Activated CD8-positive, alpha-beta memory T cell treated with anti-CD3 and anti-CD28 coated beads, Interleukin-2, amount 50 U/mL, for 4 hours (primary cell): ENCODE measurements at places on chromosomes 12 and 14.

- no peak for DNase-seq
Observed at GRCh38 chr12:81224626-81225025, 146.7 kb downstream of the ACSS3 start.

DNA sequence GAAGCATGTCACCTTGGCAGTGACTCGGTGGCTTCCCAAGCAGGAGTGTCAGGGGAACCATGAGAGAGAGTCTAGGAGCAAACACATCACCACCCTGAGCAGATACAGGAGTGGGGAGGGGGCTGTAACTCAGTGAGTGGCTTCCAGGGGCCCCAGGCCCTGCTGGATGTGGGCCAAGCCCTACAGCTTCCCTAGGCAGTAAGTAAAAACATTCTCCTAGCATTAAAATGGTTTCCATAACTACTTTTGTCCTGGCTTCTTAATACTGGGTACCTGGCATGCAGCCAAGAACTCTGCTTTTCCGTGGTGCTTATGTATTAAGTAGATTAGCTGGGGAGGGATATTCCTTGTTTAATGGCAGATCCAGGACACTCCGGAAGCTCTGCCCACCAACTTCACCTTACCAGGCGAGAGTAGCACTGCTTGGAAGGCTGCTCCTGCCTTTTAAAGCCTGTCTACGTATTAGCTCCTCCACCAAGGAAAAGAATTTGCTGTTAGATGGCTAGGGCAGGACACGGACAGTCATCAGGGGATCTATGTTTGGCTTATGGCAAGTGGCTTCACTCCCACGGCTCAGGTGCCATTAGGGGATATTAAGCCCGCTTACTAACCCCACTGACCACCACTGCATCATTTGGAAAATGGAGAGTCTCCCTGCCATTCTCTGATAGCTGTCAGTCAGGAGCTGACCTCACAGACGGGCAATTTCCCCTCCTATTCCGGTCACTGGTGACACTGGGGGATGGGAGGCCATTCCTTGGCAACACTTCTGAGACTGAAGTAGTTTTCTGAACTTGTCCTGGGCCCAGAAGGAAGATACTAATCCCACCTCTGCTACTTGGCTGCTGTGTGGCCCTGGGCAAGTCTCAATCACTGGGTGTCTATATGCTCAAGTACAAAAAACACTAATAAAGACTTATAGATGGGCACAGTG, 22.8 kb downstream of the OTUB2 start:
- DNase-seq, result no peak

- DNase-seq, result no peak
Observed at GRCh38 chr14:68140076-68140741, 320.6 kb downstream of the RAD51B start.

DNA sequence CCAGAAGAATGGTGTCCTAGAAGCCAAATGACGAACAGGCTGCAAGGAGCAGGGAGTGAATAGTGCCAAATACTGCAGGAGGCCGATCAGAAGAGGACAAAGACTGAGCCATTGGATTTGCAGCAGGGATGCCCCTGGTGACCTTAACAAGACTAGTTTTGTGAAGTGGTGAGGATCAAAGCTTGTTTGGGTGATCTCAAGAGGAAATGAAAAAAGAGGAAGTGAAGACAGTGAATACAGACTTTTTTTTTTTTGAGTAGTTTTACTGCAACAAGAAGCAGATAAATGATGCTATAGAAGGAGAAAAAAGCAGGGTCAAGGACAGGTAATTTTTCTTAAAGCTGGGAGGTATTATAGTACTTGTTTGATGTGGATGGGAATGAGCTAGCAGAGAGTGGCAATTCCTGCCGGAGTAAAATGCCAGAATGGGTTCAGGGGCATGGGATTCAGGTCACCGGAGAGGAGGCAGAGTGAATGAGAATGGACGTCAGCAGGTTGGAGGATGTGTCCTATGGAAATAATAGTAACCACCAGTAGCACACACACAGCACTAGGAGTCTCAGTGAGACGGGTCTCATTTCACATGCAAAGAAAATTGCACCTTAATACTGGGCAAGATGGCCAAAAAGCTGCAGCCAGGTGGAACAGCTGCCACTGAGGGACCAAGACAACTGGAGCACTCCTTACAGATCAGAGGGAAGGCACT, 345.8 kb upstream of the CCDC196 start:
- no peak for DNase-seq

GRCh38 chr12:51480978-51481377, 56.3 kb downstream of the SLC4A8 start:
- no peak for DNase-seq

DNA sequence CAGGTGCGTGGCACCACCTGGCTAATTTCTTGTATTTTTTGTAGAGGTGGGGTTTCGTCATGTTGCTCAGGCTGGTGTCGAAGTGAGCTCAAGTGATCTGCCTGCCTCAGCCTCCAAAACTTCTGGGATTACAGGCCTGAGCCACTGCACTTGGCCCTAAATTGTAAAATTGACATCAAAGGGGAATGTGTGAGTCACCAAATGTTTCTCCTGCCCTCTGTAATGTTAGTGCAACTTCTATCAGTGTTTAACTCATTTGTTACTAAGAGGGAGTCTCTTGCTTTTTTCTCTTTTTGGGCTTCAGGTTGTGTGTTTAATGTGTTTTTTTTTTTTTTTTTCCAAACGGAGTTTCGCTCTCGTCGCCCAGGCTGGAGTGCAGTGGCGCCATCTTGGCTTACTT, 2.3 kb downstream of the TULP3 start:
- DNase-seq, result no peak

- DNase-seq, result no peak
Observed at GRCh38 chr12:22923768-22924167, 298.8 kb downstream of the ETNK1 start.

DNA sequence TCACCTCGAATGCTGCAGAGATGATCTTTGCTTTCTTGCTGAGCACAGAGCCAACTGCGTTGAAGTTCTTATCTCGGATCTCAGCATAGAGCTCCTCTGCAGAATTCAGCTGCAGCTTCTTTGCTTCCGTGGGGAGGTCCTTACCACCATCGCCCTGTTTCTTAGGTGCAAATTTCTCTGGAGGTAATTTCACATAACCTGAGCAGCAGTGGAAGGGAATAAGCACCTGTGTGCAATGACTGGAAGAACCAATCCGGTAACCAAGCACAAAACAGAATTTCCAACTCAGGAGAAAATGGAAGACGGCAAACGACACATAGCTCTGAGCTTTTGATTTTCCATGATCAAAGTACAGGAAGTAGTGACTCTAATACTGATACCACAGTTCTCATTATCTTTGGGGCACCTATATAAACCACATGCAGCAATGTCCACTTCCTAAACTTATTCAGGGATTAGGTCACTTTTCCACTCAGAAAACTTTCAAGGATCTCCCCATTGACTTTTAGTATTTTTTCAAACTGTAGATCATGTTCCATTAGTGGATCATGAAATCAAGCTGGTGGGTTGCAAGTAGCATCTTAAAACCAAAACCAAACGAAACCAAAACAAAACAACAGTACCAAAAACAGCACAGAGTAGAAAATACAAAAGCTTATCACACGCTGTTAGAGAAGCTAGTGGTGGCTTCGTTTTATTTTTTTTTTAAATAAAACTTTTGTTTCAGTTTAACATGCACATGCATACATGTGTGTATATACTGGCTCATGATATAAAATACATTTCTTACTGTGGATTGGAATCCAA, 18.9 kb upstream of the DIABLO start:
- DNase-seq, result no peak

GRCh38 chr14:96131836-96132235, 72.8 kb upstream of the BDKRB2 start:
- DNase-seq, result no peak

- DNase-seq, result no peak
Observed at GRCh38 chr12:87405918-87406317, 623.3 kb downstream of the C12orf50 start.

DNA sequence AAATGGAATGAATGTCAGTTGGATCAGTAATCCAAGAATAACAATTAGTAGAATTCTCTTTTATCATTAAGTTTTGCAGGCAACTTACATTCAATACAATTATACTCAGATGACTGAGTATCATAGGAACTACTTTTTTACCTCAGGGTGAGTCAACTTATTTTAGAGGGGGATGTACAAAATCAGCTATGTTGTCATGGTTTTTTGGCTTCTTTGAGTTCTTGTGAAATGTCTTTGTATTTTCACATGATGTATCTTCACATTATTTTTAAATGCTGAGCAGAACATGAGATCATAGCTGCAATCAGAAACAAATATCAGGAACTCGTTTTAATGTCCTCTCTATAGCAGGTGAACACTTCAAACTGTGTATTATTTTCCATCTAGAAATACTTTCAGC, 65.3 kb upstream of the PTPRR start:
- no peak for DNase-seq

- DNase-seq, result no peak
Observed at GRCh38 chr12:97005174-97005573, 98.1 kb downstream of the NEDD1 start.

DNA sequence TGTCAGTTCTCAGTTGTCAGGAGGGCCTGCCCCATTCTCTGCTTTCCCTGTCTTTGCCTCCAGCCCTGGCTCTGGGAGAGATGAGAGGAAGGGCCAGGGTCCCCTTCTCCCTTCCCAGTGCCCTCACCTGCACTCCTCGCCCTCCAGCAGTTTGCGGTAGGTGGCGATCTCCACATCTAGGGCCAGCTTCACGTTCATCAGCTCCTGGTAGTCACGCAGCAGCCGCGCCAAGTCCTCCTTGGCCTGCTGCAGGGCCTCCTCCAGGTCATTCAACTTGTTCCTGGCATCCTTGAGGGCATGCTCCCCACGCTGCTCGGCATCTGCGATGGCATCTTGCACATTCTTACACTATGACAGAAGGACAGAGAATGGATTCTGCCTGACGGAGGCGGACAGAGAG, 5.4 kb downstream of the KRT2 start:
- no peak for DNase-seq

DNA sequence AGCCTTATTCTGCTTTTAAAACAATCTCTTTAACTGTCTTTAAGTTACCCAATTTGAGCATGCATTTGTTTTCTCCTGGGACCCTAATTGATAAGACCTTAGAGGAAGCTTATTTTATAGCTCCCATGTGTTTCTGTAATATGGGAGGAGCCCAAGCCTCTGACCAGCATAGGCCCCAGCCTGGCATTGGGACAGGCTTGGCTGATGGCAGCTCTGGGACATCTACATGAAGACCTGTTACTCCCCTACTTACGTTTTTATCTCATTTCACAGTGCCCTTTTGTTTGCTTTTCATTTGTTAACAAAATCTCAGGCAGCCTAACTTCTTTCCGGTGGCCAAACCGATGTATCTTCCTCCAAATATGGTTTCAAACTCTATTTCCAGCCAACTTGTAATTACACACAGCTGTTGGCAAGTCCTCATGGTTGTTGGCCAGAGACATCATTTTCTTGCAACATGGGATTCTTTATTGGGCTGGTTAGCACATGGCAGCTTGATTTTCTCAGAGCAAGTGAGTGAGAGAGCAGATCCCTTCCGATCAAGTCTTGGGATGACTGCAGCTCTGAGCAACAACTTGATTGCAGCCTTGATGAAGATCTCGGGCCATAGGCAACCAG, 1117.5 kb downstream of the AACS start:
- DNase-seq, result no peak

GRCh38 chr14:41900644-41901043, 294.0 kb downstream of the LRFN5 start:
- no peak for DNase-seq

DNA sequence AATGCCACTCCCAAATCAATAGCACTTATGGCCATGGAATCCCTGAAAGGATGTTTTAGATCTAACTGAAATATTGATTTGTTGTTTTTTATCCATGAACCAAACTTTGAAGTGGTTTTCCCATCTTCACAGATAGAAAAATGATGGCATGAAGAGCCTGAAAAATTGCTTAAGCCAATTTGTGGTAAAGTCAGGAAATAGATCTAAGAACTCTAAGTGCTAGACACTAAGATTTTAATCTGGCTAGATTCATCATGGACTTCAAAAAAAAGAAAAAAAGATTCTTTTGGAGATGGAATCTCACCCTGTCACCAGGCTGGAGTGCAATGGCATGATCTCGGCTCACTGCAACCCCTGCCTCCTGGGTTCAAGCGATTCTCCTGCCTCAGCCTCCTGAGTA, 45.0 kb upstream of the STRN3 start:
- DNase-seq, result no peak

- DNase-seq, result no peak
Observed at GRCh38 chr12:116689521-116689920, 48.3 kb downstream of the SPRING1 start.

DNA sequence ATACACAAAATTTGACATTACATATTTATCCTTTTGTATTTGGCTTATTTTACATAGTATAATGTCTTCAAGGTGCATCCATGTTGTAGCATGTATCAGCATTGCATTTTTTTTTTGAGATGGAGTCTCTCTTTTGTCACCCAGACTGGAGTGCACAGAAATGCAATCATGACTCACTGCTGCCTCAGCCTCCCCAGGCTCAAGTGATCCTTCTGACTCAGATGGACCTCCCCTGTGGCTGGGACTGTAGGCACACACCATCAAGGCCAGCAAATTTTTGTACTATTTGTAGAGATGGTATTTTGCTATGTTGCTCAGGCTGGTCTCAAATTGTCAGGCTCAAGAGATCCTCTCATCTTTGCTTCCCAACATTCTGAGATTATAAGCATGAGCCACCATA, 214.4 kb upstream of the ALG10B start:
- no peak for DNase-seq

GRCh38 chr14:61512026-61512834, 183.1 kb upstream of the HIF1A start:
- DNase-seq, result no peak

DNA sequence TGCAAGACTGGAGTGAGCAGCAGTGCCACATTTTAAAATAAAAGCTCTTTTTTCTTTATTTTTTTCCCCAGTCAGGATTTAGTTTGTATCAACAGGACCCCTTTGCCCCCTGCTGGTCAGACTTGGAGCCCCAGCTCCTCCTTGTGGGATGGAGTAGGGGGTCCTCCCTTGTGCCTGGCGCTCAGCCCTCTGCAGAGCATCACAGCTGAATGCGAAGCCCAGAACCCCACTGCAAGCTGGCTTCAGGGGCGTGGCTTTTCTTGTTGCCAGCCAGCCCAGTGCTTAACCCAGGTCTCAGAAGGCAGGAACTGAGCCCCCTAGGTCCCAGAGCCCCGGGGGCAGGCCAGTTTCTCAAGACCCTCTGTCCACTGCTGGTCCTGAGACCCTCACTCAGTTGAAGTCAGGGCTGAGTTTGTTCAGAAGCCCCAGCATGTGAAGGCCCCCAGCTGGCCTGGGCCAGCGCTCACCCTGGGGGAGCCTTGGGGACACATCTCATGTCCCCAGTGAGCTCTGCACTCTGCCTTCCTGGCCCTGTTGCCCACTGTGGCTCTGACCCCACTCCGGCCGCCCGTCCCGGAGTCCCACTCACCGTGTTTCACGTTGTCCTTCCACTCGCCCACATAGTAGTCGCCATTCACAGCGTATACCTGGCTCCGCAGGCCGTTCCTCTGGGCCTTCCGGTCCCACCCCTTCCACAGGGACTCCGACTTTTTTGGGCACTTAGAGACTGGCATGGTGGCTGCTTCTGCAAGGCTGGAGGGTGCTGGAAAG, 519 bp downstream of the MORN3 start:
- DNase-seq, result peak; percentile 68

GRCh38 chr12:129901254-129901653, 2.6 kb downstream of the TMEM132D start:
- no peak for DNase-seq

GRCh38 chr12:65279369-65280112, 1.1 kb downstream of the MSRB3 start:
- no peak for DNase-seq

GRCh38 chr14:24296341-24297157, 3.0 kb downstream of the DHRS1 start:
- DNase-seq, result peak; percentile 70
